ENCODE measurements at places on chromosomes 3 and 15.

DNA sequence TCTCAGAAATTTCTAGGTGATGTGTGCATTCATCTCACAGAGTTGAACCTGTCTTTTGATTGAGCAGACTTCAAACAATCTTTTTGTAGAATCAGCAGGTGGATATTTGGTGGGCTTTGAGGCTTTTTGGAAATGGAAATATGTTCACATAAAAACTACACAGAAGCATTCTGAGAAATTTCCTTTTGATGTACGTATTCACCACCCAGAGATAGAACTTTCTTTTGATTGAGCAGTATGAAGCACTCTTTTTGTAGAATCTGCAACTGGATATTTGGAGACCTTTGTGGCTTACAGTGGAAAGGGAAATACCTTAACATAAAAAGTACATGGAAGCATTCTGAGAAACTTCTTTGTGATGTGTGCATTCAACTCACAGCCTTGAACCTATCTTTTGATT, 3515.0 kb downstream of the GOLGA6L6 start:
- DNase-seq, result no peak

- peak; percentile 2 for DNase-seq
These were observed 396.6 kb downstream of the GABRB3 start for GRCh38 chr15:26376243-26376642.

GRCh38 chr3:36893137-36893557, 51.7 kb downstream of the TRANK1 start:
- DNase-seq, result peak; percentile 63

- no peak for DNase-seq
These were observed 7.3 kb downstream of the MYLK start for GRCh38 chr3:123876858-123877257.

- peak; percentile 29 for DNase-seq
These were observed 113.4 kb downstream of the ETFA start for GRCh38 chr15:76197703-76198455.

- peak; percentile 45 for DNase-seq
These were observed 7.2 kb upstream of the FBLN2 start for GRCh38 chr3:13541691-13542090.

- DNase-seq, result no peak
These were observed 19.0 kb downstream of the RPL39L start for GRCh38 chr3:187120326-187120725.

DNA sequence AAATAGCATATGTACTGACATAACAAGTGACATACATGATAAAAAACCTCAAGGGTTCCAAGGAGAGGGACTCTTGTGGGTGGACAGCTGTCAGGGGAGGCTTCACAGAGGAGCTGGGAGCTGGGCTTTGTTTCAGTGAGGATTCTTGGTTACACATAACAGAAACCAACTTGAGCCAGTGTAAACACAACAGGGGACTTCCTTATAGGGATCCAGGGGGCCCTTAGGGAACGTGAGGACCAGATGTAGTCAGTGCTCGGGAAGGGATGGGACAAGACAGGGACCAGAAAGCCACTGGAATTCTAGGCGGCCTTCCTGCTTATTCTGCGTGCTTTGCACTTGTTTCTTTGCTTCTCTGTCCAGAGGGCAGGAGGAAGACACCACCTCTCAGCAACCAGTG, 34.9 kb downstream of the SNAPC5 start:
- no peak for DNase-seq

- peak; percentile 19 for DNase-seq
These were observed 303.4 kb upstream of the DNAJC19 start for GRCh38 chr3:181292984-181293383.

DNA sequence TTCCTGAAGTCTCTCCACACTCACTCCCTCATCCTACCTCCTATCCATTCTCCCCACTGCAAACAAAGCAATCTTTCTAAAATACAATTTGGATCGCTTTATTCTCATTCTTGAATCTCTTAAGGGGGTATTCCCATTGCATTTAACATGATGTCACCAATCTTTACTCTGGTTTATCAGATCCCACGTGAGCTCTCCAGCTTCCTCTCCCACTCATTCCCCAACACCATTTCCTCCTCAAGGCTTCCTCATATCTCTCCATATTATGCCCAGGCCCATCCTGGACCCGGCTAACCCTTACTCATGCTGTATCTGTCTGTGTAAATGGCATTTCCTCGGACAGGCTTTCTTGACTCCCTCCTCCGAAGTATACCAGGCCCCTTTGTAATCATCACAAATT, 165.0 kb downstream of the CD47 start:
- no peak for DNase-seq

- peak; percentile 24 for DNase-seq
These were observed 367.6 kb upstream of the NDN start for GRCh38 chr15:24054547-24055245.

- no peak for DNase-seq
These were observed 9.8 kb downstream of the KCNMB2 start for GRCh38 chr3:178546079-178546478.

- peak; percentile 53 for DNase-seq
These were observed 15.8 kb downstream of the ABHD17C start for GRCh38 chr15:80710635-80711554.

- DNase-seq, result no peak
These were observed 35.0 kb downstream of the RPL39L start for GRCh38 chr3:187104342-187104741.

- peak; percentile 60 for DNase-seq
These were observed 1029.5 kb upstream of the NR2F2 start for GRCh38 chr15:95300958-95301357.

Data from astrocyte of the hippocampus (primary cell).